ENCODE measurements at places on chromosomes 1 and 21.

GRCh38 chr1:183029591-183030000 is 6.4 kb downstream of the LAMC1 start:
- no peak for DNase-seq

DNA sequence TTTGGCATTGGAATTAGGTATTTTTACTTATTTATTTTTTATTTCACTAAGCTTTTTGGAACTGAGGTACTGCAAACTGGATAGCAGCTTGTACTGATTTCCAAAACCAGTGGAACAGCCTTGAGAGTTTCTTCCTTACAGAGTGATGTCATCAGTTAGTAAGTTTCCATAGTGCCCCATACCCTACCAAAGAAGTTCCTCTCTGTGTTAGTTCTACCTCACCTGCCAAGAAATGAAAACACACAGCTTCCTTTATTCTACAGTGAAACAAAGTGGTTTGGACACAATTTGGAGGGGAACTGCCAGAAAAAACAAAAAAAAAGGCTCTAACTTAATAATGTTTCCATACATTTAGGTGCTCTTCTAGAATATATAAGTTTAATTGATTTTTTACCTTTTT is 430.9 kb upstream of the ADGRL2 start:
- no peak for DNase-seq

DNA sequence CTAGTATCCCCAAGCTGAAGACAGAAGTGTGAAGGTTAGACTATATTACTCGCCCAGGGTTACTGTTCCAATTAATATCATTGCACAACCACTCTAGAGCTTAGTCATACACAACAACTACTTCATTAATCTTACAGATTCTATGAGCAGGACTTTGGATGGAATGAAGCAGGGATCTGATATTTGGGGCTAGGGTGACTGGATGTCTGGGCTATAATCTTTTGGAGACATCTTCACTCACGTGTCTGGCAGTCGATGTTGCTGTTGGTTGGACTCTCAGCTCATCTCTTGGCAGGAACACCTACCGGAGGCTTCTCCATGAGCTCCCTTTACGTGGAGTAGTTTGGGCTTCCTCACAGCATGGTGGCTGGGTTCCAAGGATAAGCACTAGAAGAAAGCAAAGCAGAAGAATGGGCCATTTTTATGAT is 519.2 kb upstream of the B3GALT2 start:
- no peak for DNase-seq

DNA sequence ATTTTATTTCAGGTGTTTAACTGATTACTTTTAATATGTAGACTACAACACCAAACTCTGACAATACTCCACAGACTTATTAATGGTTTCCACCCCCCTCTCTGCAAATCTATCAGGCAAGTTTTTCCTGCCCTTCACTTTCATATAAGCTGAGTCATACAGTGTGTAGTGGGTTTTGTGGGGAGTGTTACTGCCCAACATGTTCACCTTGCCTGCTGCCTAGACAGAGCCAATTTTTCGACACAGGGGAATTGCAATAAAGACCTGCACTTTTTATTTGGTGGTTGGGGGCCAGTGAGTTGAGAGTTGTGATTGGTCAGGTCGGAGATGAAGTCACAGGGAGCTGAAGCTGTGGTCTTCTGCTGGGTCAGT is 119.7 kb downstream of the PPIAL4G start:
- no peak for DNase-seq

DNA sequence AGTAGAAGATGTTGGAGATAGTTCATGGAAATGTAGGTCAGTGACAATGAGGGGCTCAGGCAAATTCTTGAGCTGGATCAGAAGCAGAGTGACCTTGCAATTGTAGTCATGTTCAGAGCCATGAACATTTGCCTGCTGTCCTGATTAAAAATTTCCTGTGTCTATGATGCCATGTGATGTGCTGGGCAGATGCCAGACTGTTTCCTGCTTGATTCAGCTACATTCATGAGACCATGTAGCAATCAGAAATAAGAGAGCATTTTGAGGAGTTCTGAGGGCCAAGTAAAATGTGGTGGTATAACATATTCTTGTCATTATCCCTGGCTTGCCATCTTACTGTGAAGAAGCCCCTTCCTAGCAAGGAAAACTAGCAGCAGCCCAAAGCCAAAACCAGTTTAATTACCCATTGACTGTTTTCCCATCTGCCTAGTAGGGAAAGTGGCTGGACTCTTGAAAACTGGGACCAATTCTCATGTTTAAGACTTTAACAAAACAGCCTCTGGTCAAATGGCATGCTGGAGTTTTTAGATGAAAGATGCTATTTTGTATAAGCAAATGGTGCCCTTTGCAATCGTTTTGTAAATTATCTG is 118.3 kb downstream of the NOS1AP start:
- no peak for DNase-seq

DNA sequence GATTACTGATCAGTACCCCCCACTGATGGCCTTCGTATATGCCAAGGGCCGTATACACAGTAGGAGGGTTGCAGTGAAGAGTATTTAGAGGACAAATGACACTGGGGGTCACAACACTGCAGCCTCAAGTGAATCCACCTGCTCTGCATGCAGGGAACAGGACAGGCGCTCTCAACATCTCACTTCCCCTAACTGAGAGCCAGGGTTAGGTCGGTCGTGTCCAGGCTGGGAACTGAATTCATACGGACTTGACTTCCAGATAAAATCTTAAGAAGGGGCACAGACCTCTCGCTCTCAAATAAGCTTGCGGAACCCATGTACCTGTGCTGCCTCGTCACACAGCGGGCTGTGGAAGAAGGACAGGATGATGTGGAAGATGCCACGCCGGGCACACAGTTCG is 22.8 kb downstream of the MRAP start:
- no peak for DNase-seq

GRCh38 chr1:211382182-211382713 is 55.6 kb downstream of the TRAF5 start:
- no peak for DNase-seq

DNA sequence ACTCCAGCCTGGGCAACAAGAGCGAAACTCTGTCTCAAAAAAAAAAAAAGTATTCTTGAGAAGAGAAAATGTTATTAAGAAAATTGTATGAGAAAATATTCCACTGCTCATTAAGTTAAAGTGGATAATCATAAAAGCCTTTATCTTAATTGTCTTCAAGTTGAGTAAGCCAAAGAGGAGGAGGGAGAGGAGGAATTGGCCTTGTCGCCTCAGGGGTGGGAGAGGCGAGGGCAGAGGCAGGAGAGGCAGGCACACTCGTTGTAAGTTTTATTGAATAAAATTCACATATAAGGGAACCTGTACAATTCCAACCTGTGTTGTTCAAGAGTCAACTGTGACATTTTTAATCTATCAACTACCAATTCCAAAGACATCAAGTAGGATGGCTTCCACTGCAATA is 820.3 kb downstream of the USP25 start:
- no peak for DNase-seq

DNA sequence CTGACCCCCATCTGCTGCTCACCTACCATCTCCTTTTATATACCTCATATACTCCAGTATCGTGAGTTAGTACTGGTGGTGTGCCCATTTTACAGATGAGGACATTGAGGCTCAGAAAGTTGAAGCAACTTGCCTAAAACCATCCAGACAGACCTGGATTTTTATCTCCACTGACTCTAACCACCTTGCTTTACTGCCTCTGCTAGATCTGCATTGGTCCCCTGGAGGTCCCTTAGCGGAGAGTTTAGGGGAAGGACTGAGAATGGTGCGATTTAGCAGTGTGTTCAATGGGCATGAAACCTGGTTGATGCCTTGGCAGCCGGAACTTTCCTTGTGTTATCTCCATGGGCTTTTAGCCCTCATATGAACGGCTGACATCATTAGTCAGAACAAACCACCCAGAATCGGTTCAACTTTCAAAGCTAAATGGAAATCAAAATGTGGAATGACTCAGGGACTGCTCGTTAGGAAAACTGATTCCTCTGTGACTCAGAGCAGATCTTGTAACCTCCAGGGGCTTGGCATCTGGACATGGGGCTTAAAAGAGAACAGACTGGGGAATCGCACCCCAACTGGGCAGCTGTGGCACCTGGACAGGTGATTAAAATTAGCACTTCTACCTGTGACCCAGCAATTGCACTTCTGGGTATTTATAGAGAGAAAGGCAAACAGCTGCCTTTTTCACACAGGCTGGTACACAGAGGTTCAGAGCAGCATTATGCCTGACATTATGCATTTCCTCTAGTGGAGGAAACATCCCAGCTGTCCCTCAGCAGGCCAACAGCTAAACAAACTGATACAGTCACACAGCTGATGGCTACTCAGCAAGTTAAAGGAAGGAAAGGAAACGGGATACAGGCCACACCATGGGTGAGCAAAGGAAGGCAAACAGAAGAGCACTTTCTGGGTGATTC is 25.3 kb downstream of the TMEM51 start:
- no peak for DNase-seq

- no peak for DNase-seq
Measured at GRCh38 chr1:221310180-221310579, 430.9 kb downstream of the HLX start.

DNA sequence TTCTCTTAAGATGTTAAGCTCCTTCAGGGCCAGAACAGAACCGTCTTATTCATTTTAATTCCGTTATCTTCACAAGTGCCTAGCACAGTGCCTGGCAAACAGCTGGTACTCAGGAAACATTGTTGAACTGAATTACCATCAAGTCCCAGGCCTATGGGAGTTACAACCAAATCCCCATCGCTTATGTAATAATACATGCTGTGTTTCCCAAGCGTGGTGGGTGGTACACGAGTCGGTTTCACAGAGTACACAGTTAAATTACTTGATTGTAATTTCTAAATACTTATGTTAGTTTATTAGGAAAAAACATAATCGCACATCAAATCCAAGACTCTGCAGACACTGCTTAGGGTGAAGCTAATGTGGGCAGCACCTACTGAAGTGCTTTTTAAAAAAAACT is 1.0 kb downstream of the ANGEL2 start:
- DNase-seq = no peak

DNA sequence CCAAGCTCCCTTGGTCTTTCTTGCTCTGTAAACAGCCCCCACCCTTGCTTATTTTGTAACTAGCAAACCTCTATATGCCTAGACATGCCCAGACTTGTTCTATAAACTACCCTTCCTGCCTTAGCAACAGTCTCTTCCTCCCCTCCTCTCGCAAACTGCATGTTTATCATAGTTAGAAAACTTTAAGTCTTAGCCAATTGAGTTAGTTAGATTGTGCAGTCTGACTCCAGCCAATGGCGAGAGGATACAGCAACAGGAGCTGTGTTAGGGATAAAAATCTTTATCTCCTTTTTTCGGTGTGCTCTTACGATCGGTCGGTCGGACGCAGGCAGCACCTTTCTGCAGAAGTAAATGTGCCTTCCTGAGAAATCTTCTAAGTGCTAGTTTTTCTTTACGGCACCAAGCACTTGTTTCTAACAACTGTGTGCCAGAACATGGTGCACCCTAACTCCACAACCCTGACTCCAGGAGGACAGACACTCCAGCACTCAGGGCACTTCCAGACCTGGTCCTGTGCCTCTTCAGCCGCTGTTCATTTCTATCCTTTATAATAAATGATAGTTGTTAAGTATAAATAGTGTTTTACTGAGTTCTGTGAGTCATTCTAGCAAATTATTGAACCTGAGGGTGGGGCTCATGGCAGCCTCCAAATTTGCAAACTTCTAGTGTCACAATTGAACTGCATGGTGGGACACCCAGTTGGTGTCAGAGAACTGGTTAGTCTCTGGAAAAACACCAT is 25.7 kb upstream of the GNG4 start:
- DNase-seq = no peak

GRCh38 chr1:244221991-244222390 is 170.9 kb downstream of the ZBTB18 start:
- DNase-seq = no peak
